Thymus (tissue), 14 donors: ENCODE measurements at places on chromosomes 5 and 9. TPM values are rescaled to one million over a fixed set of nuclear protein-coding genes. Genes with fewer than 3 reads are reported as not detected.

The GDNF gene
- 0.07 TPM for polyA plus RNA-seq

The EPB41L4A gene
- polyA plus RNA-seq, result 5.2 TPM

The TXNDC8 gene
- 0.02 TPM for polyA plus RNA-seq

The PRRC1 gene
- polyA plus RNA-seq, result 27.5 TPM

DNA sequence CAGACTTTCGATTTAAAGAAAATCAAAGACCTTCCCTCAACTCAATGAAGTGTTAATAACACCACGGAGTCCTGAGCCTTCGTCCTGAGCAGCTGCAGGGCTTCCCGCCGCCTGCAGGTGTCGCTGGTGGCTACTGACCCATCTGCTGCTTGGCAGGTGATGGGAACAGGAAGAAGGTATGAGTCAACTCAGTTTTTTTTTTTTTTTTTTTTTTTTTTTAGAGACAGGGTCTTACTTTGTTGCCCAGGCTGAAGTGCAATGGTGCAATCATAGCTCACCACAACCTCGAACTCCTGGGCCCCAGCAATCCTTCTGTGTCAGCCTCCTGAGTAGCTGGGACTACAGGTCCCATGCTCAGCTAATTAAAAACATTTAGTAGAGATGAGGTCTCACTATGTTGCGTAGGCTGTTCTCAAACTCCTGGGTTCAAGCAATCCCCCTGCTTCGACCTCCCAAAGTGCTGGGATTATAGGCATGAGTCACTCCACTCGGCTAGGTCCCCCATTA lies 185.7 kb upstream of the IL12B start:
- no peaks in the 10 kb centered on the region for H3K36me3 ChIP-seq
- no peaks in the 10 kb centered on the region for H3K27me3 ChIP-seq
- no peak overlapping the region for H3K27ac ChIP-seq
- H3K4me1 ChIP-seq, result no peaks in the 10 kb centered on the region

- H3K4me1 ChIP-seq, result no peaks in the 10 kb centered on the region
- no peak overlapping the region for H3K4me3 ChIP-seq
- H3K27me3 ChIP-seq, result no peaks in the 10 kb centered on the region
- no peaks in the 10 kb centered on the region for H3K36me3 ChIP-seq
- no peak overlapping the region for H3K27ac ChIP-seq
Observed at GRCh38 chr5:32490972-32491557, 46.5 kb upstream of the ZFR start.

GRCh38 chr5:169706758-169707450 lies 69.8 kb downstream of the DOCK2 start:
- peaks cover 60% of the 10 kb centered on the region for H3K36me3 ChIP-seq
- H3K4me1 ChIP-seq, result no peaks in the 10 kb centered on the region
- DNase-seq, result no peak
- no peaks in the 10 kb centered on the region for H3K27me3 ChIP-seq

DNA sequence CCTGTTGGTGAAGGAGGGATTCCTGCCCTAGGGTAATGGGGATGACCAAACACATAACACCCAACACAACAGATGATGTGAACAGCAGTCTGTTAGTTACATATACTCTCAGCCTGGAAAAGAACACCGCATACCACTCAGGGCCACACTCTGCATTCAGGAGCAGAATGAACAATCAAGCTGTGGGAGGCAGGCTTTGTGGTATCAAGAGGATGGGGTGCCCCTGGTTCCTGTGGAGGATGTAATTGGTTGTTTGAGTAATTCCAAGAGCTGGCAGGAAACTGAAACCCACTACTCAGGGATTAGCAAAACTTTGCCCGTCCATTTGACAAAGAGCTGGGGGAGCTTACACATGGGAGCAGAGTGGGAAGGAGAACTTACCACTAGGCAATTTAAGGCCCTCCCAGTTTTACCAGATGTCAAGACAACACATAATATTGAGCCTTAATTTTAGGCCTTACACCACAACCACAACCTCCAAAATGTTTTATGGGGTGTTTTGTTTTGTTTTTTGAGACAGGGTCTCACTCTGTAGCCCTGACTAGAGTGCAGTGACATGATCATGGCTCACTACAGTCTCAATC lies 15.6 kb upstream of the PRKAA1 start:
- no peaks in the 10 kb centered on the region for H3K27me3 ChIP-seq
- H3K27ac ChIP-seq, result no peak overlapping the region
- H3K4me1 ChIP-seq, result no peaks in the 10 kb centered on the region
- no peak overlapping the region for H3K4me3 ChIP-seq
- no peaks in the 10 kb centered on the region for H3K36me3 ChIP-seq
- no peak for DNase-seq
